ENCODE measurements at places on chromosomes 2 and 18.

GRCh38 chr2:118902266-118903028, 39.5 kb upstream of the MARCO start:
- DNase-seq, result no peak

GRCh38 chr2:217928324-217929181, 74.2 kb downstream of the TNS1 start:
- no peak for DNase-seq

DNA sequence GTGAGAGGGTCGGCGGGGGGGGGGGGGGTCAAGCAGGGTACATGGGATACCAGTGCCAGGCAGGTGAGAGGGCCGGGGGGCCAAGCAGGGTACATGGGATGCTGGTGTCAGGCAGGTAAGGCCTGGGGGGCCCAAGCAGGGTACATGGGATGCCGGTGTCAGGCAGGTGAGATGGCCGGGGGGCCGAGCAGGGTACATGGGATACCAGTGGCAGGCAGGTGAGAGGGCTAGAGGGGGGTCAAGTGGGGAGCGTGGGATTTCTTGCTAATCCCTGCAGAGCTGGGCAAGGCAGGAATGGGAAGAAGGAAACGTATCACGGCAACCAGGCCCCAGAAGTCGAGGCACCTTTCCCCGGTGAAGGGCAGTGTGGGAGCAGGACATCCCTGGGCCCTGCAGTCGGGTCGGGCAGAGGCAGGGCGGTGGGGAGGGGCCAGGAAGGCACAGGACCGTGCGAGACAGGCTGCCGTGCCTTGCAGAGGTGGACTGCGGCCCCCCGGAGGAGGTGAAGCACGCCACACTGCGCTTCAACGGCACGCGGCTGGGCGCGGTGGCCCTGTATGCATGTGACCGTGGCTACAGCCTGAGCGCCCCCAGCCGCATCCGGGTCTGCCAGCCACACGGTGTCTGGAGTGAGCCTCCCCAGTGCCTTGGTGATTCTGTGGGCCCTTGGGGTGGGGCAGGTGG, 49.3 kb downstream of the MTERF4 start:
- no peak for DNase-seq

DNA sequence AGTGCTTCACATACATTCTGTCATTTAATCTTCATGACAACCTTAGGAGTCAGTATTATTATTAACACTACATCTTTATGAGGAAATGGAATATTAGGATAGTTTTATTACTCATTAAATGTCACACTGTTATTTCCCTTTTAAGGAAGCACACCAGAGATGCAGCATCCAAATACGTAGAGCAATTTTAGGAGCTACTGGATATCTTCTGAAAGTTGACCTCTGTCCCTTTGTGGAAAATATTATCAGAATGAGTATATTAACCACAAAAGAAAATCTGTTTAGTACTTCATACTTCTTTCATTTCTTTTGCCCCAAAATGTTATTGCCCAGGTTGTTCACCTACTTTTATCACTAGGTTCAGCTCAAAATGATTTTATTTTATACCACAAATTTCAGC, 72.9 kb upstream of the APCDD1 start:
- DNase-seq, result no peak

- no peak for DNase-seq
Measured at GRCh38 chr18:77105028-77105427, 27.6 kb downstream of the MBP start.

- DNase-seq, result no peak
Measured at GRCh38 chr18:59986139-59986538, 86.3 kb downstream of the PMAIP1 start.

- DNase-seq, result no peak
Measured at GRCh38 chr2:55159037-55159651, 72.9 kb downstream of the CLHC1 start.
